ENCODE measurements at places on chromosomes 11 and 22. TPM values are rescaled to one million over a fixed set of nuclear protein-coding genes. Genes with fewer than 3 reads are reported as not detected.

DNA sequence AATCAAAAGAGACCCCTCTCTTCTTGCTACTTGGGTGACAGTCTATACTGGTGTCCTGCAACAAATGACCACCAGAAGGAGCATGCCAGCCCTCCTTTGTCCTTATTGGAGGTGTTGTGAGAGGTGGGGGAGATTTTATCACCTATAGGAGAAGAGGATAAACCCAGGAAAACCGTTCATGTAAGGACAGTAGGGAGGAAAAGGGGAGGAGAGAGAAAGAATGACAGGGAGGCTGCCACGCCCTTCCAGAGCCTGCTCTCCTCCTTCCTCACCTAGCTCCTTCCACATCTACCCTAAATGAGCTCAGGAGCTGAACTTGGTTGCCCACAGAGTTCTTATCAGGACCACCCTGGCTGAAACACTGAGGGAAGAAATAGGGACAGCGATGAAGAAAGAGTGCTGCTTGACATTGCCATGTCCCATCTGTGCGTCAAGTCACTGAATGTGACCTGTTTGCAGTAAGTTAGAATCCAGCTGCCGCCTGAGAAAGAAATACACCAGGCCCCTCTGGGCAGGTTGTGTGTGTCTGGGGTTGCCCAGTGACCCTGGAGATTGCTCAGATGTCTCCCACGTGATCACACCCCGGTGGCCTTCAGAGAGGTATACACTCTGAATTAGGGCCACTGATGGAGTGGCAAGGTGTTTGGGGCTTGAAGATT is 40.4 kb upstream of the ETS1 start:
- peak; percentile 69 for DNase-seq
- peak overlapping the region; percentile 84 for H3K27ac ChIP-seq
- H3K27me3 ChIP-seq: no peaks in the 10 kb centered on the region
- peaks cover 85% of the 10 kb centered on the region for H3K4me1 ChIP-seq
- peak overlapping the region; percentile 55 for H3K4me3 ChIP-seq
- no peaks in the 10 kb centered on the region for H3K36me3 ChIP-seq

DNA sequence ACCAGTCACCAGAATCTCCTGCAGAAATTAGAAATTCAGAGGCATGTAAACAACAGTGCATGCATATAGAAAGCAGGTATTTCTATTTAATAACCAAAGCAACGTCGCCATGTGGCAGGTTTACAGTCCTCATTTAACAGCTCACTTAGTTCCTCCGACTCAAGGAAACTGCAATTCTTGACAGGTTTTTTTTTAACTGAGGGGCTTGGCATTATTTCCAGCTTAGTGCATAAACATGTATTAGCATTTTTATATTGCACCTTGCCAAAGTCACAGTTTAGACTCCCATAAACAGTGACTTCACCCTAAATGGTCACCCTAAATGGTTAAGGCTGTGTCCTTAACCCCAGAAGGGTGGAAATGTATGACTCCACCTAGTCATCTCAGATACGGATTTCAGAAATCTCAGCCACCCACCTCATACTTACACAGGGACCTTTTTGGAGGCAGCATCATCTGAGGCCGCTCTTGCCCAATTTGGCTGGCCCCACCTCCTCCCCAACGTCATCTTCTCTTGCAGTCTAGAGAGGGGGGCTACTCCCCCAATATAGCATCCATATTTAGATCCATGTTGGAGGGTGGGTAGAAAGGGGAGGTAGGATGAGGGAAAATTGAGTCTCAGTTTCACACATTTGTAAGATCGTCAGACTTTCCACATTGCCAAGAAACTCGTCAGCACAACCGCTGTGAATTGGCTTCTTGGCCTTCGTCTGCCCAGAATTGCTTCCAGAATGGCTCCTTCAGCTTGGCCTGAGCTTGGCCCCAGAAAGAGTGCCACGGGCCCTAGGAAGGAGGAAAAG is 31.8 kb upstream of the SLC35C1 start:
- peaks cover 7% of the 10 kb centered on the region for H3K4me1 ChIP-seq
- no peaks in the 10 kb centered on the region for H3K27me3 ChIP-seq
- H3K27ac ChIP-seq: no peak overlapping the region
- no peak for DNase-seq
- H3K36me3 ChIP-seq: no peaks in the 10 kb centered on the region
- no peak overlapping the region for H3K4me3 ChIP-seq

DNA sequence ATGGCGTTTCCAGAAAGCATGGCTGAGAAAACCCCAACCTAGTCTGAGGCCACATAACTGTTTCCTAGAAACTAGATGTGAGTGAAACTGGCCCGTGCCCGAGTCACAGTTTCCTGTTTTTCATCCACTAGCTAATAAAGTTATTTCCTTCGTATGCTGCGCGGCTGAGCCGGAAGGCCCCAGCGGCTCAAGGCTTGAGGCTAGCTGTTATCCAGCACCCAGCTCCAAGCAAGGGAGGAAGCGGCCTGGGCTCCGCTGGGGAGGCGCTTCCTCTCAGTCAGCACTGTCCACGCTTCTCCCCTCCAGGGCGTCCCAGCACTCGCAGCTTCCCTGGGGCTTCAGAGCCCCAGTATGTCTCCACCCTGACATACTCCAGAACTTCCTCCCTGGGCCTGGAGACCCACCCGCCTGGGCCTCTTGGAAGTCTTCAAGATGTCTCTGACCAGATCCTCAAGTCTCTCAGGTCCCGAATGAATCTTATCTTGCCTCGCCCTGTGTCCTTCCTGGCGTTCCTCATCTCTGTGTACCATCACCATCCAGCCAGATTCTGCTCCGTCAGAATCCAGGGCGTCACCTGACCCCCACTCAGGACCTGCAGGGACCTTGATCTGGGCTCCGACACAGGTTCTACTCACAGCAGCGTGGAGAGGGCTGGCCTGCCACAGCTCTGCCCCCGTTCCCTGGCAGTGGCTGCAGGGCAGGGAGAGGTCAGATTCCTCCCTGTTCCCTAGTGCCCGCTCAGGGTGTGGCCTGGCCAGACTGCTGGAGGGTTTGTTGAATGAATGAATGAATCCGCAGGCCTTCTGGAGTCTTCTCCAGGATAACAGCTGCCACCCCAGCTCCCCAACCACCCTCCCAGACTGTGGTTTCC is 81.9 kb downstream of the LRRC32 start:
- DNase-seq: peak; percentile 66
- no peaks in the 10 kb centered on the region for H3K36me3 ChIP-seq
- H3K4me3 ChIP-seq: no peak overlapping the region
- H3K27me3 ChIP-seq: peaks cover 5% of the 10 kb centered on the region
- H3K27ac ChIP-seq: peak overlapping the region; percentile 74

DNA sequence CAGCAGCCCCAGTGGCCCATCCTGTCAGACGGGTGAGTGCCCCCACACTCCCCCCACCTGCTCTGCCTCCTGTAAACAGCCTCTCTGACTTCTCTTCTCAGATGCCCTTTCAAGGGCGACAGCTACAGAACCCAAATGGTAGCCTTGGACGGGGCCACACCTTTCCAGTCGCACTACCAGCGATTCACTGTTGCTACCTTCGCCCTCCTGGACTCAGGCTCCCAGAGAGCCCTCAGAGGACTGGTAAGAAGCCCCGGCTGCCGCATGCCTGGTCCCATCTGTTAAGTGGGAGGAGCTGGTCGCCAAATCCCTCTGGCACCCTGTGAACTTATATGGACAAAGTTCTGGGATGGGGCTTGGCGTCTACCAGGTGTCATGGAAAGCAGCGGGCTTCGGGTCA is 6.2 kb downstream of the ZP1 start:
- H3K27me3 ChIP-seq: no peaks in the 10 kb centered on the region
- H3K4me1 ChIP-seq: peaks cover 3% of the 10 kb centered on the region
- no peak overlapping the region for H3K27ac ChIP-seq
- no peak overlapping the region for H3K4me3 ChIP-seq
- H3K36me3 ChIP-seq: no peaks in the 10 kb centered on the region

DNA sequence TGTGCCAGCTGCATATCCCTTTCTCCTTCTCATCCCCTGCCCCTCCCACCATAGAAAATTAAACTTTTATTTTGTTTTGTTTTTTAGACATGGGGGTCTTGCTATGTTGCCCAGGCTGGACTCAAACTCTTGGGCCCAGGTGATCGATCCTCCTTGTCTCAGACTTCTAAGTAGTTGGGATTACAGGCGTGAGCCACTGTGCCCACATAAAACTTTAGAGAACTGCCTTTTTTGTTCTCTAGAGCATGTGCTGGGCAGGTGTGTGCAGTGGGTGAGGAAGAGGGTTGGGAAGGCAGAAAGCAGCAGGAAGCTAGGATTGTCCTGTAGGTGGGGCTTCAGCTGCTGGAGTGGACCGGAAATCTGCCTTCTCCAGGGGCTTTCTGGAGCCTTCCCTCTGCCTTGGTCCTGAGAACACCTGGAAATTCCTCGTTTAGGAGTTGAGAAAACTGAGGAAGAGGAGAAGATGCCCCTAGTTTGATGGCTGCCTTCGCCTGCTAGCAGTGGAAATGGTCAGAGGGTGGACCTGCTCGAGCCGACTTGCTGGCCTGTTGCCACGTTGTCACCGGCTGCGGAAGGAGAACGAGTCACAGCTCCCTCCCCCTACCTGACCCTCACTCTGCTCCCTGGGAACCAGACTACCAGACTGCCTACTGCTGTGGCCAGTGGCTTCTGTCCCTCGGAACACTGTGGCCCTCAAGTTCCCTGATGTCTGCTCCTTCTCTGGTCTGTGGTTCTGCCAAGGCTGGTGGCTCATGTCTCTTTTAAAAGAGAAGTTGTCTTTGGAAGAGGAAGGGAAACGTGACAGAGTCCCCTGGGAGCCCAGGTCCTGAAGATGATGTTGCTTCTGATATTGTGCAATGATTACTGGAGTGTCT is 4.0 kb downstream of the ST14 start:
- DNase-seq: no peak
- no peak overlapping the region for H3K4me3 ChIP-seq
- no peak overlapping the region for H3K27ac ChIP-seq
- H3K27me3 ChIP-seq: peaks cover 49% of the 10 kb centered on the region

- H3K4me1 ChIP-seq: no peaks in the 10 kb centered on the region
- H3K36me3 ChIP-seq: no peaks in the 10 kb centered on the region
- H3K4me3 ChIP-seq: no peak overlapping the region
- DNase-seq: no peak
These were observed 10.4 kb upstream of the SAMM50 start for GRCh38 chr22:43944670-43945430.

GRCh38 chr11:119533921-119534736 is 111.2 kb upstream of the THY1 start:
- H3K27me3 ChIP-seq: peaks cover 4% of the 10 kb centered on the region
- H3K4me1 ChIP-seq: no peaks in the 10 kb centered on the region
- no peak overlapping the region for H3K27ac ChIP-seq
- no peak overlapping the region for H3K4me3 ChIP-seq

DNA sequence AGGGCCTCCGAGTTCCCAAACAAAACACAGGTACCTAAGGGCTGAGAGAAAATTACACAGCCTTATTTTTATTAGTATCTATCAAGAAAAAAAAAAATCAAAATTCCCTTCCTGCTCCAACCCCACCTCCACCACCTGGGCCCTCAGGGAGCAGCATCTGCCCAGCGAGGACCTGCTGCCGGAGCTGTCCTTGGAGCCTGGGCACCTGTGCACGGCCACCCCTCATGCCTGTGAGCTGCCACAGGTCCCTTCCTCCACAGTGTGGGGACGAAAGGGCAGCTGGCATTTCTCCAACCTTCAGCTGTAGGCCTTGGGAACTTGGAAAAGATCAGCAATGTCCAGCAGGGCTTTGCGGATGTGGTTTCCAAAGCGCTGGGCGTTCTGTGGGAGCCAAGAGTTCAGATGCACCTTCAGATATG is 6.3 kb upstream of the SYCE3 start:
- H3K27ac ChIP-seq: no peak overlapping the region
- H3K4me1 ChIP-seq: no peaks in the 10 kb centered on the region
- no peaks in the 10 kb centered on the region for H3K27me3 ChIP-seq
- H3K4me3 ChIP-seq: no peak overlapping the region
- DNase-seq: no peak

- DNase-seq: no peak
- no peaks in the 10 kb centered on the region for H3K36me3 ChIP-seq
- H3K27ac ChIP-seq: no peak overlapping the region
- H3K4me3 ChIP-seq: no peak overlapping the region
These were observed 118.9 kb downstream of the CTTN start for GRCh38 chr11:70517203-70517602.

DNA sequence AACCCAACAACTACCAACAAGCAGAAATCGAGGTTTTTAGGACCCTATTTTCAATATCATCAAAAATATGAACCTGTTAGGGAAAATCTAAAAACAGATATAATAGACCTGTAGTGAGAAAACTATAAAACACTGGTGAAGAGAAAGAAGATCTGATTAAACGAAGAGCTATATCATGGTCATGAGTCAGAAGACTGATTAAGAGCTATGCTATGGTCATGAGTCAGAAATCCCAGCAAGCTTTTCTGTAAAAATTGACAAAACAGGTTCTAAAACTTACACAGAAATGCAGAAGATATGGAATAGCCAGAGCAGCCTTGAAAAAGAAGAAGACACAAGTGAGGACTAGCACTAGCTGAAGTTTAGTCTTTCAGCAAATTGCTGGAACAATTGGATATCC is 345.0 kb downstream of the TBC1D22A start:
- peaks cover 4% of the 10 kb centered on the region for H3K36me3 ChIP-seq
- no peak overlapping the region for H3K27ac ChIP-seq
- DNase-seq: no peak
- H3K27me3 ChIP-seq: no peaks in the 10 kb centered on the region

DNA sequence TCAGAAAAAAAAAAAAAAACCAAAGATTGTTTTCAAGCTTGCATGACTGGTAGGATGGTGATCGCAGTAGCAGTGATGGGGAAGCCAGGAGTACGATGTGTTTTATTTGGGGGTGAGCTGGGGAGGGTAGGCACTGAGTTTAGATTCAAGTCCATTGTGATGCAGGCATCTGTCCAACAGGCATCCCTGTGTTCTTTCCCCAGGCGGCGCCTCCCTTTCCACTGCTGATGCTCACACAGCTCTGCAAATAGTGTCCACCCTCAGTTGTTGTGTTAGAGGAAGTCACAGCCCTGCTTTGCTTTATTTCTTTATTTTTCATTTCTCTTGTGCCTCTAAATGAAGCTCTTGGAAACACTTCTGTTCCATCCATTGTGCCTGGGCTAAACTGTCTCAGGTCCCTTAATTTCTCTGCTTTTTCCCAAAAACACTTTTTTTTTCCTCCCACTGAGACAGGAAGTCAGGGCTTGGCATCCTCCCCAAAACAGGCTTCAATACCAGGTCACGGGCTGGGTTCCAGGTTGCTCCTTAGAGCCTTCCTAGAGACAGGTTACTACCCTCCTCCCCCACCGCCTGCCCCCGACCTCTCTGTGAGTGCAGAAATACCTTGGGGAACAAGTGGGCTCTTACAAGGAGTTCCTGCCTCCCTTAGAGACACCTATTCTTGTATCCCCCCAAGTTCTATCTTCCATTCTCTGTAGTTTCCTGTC is 38.6 kb upstream of the HSPA8 start:
- peak overlapping the region; percentile 53 for H3K4me3 ChIP-seq
- no peaks in the 10 kb centered on the region for H3K27me3 ChIP-seq
- peak overlapping the region; percentile 79 for H3K27ac ChIP-seq
- no peaks in the 10 kb centered on the region for H3K36me3 ChIP-seq
- no peak for DNase-seq

The SYT12 gene
- total RNA-seq: not detected

The ANO5 gene
- total RNA-seq: not detected

The SLC5A1 gene
- total RNA-seq: not detected

The B4GALNT4 gene
- 4.1 TPM for total RNA-seq

The OR6T1 gene
- total RNA-seq: not detected

The OR51I1 gene
- total RNA-seq: not detected

The DBX1 gene
- not detected for total RNA-seq

The MUC6 gene
- not detected for total RNA-seq

The RFPL1 gene
- not detected for total RNA-seq

The ABCG4 gene
- total RNA-seq: 0.12 TPM

The CD3D gene
- 285 TPM for total RNA-seq

The IL18BP gene
- 5.4 TPM for total RNA-seq

Measured in activated naive CD4-positive, alpha-beta T cell treated with anti-CD3 and anti-CD28 coated beads for 36 hours (primary cell).